ENCODE measurements at places on chromosomes 12 and 14.

GRCh38 chr12:11771895-11772502 is 122.5 kb downstream of the ETV6 start:
- no peak for DNase-seq

DNA sequence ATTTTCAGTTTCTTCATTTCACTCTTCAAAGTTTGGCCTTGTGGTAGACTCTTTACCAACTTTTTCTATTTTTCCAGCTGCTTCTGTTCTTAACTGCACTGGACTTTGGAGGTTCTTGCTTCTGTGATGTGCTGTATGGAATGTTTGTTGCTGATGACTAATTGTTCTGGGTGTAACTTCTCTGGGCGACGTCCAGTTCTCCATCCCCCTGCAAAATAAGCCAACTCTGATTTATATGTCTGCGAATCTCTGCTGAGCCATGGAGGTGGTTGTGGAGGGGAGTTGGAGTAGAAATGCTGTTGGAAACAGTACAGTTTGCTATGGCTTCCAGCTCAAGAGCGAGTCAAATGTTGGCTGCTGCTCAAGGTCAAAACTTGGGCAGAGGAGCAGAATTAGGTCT is 113.9 kb upstream of the DYRK2 start:
- no peak for DNase-seq

- DNase-seq = no peak
These were observed 8.2 kb upstream of the NTS start for GRCh38 chr12:85865890-85866289.

- DNase-seq = no peak
These were observed 45.9 kb downstream of the DYRK2 start for GRCh38 chr12:67694306-67694900.

- DNase-seq = no peak
These were observed 2.3 kb downstream of the DLK1 start for GRCh38 chr14:100728962-100729361.

DNA sequence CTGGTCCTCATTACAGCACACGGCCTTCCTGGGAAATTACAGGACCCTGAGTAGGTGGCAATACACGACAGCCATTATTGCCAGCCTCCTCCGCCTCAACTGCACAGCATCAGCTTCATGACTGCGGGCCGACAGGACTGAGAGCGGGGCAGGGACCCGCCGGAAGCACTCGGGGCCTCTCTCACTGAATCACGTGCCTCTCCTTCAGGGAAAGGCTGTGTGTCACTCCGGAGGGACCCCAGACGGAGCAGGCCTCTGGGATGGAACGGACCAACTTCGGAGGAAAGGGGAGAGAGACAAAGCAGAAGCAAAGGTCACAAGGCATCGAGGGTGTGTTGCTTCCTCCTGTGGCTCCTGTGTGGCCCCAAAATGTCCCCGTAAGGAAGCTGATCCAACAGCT is 90.0 kb downstream of the RNF34 start:
- DNase-seq = no peak

DNA sequence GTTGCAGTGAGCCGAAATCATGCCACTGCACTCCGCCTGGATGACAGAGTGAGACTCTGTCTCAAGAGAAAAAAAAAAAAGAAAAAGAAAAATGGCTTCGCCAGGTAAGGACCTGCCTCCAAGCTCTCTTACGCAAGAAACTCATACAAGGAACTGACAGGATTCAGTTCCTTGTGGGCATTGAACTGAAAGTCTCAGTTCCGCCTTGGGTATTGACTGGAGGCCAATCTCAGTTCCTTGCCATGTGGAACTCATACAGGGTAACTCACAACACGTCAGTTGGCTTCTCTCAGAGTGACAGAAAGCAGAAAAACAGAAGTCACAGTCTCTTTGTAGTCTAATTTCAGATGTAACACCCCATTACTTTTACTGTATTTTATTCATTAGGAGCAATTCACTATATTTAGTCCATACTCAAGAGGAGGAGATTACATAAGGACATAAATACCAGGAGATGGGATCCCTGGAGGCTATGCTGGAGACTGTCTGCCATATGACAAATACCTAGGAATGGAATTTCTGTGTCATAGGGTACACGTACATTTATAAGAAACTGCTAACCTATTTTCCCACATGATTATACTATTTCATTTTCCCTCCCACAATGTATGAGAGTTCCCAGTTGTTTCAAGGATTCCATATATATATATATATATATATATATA is 11.4 kb upstream of the NOPCHAP1 start:
- peak; percentile 5 for DNase-seq

DNA sequence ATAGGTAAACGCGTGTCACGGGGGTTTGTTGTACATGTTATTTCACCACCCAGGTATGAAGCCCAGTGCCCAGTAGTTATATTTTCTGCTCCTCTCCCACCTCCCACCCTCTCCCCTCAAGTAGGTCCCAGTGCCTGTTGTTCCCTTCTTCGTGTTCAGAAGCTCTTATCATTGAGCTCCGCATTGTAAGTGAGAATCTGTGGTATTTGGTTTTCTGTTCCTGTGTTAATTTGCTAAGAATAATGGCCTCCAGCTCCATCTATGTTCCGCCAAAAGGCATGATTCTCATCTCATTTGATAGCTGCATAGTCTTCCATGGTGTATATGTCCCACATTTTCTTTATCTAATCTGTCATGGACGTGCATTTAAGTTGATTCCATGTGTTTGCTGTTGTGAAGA is 6.9 kb upstream of the GPRC5D start:
- DNase-seq = no peak

DNA sequence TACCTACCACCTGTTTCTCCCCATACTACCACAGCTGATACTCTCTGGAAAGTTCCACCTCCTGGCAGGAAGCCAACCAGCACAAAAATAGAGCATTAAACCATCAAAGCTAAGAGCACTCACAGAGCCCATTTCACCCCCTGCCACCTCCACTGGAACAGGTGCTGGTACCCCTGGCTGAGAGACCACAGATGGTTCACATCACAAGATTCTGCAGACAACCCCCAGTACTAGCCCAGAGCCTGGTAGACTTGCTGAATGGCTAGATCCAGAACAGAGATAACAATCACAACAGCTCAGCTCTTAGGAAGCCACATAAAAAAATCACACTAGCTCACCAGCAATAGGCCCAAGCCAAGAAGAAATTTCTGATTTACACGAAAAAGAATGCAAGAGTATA is 855.2 kb downstream of the FSCB start:
- no peak for DNase-seq

GRCh38 chr14:61110316-61111082 is 129.5 kb downstream of the SLC38A6 start:
- no peak for DNase-seq

DNA sequence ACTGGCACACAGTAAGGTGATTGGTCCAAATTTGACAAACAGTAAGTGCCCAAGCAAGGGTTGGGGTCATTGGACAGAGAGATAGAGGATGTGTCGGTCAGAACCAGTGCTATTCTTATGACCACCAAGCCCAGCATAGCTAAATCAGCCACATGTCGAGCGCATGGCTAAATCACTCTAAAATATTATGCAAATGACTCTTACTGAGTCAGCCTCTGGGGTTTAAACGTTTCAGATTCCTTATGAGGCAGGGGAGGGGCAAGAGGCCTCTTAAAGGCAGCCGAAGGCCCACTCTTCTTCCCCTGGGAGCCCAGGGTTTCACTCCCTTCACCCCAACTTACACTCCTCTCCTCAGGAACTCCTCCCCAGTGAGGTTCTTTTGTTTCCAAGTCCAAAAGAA is 603 bp upstream of the ENDOU start:
- DNase-seq = no peak

GRCh38 chr12:14995583-14996425 is 23.0 kb downstream of the PDE6H start:
- no peak for DNase-seq

DNA sequence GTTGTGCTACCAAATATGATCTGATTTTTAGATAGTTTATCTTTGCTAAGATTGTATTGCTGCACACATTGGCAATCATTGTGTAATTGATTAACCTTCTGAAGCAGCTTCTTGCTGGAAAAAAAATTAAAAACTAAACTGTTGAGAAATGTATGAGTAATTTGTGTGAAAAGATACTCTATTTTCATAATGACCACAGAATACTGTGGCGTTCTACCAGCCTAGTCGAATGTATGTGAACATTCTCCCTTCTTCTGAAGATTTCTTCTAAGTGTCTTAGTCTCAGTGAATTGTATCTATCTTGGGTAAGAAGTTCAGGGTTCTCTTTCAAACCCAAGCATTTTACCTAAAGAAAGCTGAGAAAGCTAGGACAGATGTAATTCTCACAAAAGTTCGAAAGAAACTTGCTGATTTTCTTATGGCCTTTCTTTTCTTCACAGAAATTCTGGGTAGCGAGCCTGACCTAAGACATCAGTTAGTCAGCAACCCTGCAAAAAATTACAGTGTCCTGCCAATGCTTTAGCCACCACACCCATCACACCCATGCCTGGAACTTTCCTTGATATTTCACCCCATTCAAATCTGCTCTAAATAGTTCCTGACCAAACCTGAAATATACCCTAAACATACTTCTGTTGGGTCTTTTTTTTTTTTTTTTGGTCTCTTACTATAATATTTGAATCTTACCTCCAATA is 27.1 kb upstream of the C12orf71 start:
- no peak for DNase-seq

- no peak for DNase-seq
These were observed 16.9 kb downstream of the OR6S1 start for GRCh38 chr14:20624495-20625070.

DNA sequence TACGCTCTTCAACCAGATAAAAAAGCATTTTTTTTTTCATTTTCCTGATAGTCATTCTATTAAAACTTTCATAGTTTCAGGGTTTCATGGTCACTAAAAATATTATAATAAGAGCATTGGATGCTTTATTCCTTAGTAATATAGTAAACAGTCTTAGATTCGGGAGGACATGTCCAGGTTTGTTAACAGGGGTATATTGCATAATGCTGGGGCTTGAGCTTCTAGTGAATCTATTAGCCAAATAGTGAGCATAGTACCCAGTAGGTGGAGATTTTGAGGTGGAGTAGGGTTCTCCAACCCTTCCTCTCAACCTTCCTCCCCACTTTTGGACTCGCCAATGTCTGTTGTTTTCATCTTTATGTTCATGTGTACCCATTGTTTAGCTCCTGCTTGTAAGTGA is 277.4 kb upstream of the RGS6 start:
- DNase-seq = no peak

GRCh38 chr12:13101821-13102375 is 1.6 kb downstream of the GSG1 start:
- DNase-seq = no peak

DNA sequence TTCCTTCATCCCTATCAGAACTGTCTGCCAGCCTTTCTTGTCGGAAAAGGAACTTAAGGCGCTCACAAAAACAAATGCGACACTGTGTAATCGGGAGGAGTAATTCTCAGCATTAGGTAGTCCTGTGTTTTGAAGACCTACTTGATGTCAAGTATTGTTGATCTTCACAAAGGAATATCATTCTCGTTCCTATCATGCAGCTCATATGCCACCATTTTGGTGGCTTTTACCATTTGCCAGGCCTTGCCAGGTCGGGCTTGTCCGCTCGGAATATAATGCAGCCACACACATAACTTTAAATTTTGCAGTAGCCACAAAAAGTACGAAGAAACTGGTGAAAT is 903 bp upstream of the PPP4R3A start:
- no peak for DNase-seq

GRCh38 chr14:34300882-34301734 is 160.9 kb downstream of the SPTSSA start:
- no peak for DNase-seq

DNA sequence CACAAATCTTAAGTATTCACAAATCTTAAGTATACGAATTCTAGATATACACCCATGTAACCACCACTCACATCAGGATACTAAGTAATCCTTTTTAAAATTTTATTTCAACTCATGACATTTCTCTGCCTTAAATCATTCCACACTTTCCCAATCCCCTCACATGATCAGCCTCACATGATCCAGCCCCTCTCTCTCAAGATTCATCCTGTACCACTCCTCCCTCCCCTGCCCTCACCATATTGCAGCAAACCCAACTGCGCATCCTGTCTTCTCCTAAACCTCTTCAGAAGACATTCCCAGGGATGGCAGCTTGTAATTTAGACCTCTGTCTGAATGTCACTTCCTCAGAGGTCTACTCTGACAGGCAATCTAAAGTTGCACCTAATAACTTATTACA is 1.7 kb upstream of the EIF4B start:
- DNase-seq = no peak

GRCh38 chr14:75297411-75298040 is 18.9 kb downstream of the FOS start:
- DNase-seq = no peak

GRCh38 chr14:81302638-81303037 is 81.9 kb upstream of the GTF2A1 start:
- no peak for DNase-seq

- no peak for DNase-seq
These were observed 124.5 kb downstream of the CALM1 start for GRCh38 chr14:90521084-90521929.

DNA sequence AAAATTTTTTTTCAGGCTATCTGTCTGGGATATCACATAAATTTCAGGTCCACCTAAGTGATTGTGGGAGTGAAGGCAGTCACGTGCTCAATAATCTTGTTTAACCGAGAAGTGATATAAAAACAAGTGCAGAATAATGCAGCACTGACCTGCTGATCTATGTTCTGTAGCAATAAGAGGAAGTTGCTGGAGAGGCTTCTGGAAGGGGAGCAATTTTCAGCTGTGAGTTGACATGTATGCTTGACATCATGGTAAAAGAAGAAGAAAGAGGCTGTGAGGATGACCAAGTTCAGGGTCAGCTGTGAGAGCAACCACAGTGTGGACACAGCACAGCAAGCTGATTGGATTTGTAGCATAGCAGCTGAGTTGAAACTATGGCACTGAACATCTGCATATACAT is 172.0 kb upstream of the PELI2 start:
- DNase-seq = no peak

GRCh38 chr12:122243965-122244364 is 18.1 kb upstream of the DIABLO start:
- no peak for DNase-seq

DNA sequence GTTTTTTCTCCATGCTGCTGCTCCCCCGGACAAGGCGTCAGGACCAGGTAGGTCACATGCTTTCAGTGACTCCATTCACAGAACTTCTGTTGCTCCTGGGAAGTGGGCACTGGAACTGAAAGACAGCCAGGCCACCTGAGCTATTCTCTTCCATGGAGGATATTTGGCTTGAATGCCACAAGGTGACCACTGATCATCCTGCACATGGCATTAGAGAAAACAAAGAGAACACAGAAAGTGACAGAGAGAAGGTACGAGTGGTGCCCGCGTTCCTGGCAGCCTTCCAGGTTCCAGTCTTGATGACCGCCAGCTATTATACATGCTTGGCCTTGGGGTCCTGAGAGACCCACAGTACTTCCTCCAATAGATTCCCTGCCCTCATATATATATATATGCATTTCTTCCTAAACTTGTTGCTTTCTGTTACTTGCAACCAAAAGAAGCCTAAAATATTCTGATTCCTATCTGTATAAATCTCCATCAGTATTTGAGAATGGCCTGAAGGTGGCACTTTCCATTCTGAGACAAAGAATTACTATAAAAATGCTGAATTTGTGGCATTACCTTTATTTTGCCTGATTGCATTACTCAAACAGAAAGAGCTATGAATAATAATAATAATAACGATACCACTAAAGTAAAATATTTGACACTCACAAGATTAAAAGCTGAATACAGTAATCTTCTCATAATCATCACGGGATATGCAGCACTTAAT is 174.9 kb downstream of the FOXN3 start:
- DNase-seq = no peak

Measured in esophagus squamous epithelium (tissue), 5 donors.